RPMI8226 (cell line): ENCODE measurements at places on chromosomes 5 and 9.

- DNase-seq: peak; percentile 22
Observed at GRCh38 chr5:11878814-11879213, 25.4 kb downstream of the CTNND2 start.

DNA sequence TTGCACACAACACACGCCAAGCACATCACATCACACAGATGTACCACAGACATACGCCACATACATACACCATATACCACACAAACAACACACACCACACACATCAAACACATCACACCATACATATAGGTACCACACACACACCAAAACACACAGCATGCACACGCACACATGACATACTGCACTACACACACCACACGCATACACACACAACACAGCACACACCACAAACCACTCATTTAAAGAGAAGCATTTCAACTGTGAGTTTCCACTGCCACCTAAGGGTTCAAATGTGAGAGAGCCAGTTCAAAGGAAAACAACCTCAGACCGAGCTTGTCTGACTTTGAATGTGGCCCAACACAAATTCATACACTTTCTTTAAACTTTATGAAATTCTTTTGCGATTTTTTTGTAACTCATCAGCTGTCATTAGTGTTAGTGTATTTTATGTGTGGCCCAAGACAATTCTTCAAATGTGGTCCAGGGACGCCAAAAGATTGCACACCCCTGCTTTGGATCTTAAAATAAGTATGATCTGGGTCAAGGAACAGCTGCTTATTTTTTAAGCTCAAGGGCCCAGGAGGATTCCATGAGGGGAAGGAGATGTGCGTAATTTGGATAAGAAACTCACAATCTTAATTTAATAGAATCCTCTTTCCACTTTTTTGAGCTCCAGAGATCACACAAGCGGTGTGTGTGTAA, 494.6 kb downstream of the GADD45G start:
- no peak for DNase-seq

DNA sequence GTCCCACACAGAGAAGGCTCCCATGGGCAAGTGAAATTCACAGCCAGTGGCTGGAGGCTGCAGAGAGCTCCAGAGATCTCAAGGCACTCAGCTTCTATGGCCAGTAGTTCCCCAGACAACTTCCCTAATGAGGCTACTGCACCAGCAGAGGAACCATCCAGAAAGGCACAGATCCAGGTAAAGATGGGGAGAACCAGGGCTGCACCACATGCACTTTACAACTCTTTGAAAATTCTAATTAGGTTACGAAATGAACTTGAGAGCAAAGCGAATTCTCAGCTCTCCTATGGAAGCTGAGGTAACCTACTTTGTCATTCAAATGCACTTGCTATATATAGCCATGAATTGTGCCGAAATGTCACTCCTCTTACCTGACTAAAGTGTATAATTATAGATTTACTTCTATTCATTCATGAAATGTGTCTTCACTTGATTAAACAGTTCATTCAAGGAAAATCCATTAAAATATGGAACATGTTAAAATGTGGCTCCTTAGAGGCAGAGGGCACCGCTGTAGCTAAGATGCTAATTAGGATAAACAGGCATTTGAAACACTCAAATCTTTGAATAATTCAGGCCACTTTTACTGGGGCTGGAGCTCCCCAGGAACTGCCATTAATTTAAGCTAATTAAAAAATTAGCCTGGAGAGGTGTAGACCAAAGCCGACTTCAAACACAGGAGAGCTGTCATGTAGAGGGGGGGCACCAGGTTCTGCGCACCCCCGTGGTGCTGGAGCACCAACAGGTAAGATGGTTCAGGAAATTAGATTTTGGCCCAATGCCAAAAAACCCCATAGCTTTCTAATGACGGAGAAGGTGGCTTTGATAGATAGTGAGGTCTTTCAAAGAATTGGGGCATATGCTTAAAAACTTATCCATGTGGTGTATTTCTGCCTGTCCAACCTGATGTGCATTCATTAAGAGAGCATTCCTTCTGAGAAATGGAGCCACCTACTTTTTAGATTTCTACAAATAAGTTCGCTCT, 204.1 kb downstream of the GABBR2 start:
- DNase-seq: no peak

GRCh38 chr5:141760753-141761152, 78.7 kb upstream of the ARAP3 start:
- no peak for DNase-seq

GRCh38 chr5:10885026-10885425, 124.0 kb upstream of the DAP start:
- no peak for DNase-seq

GRCh38 chr9:134969156-134970045, 51.7 kb upstream of the FCN1 start:
- no peak for DNase-seq

- no peak for DNase-seq
Observed at GRCh38 chr9:5513966-5514616, 3.8 kb downstream of the PDCD1LG2 start.

GRCh38 chr5:144086295-144086694, 84.2 kb downstream of the YIPF5 start:
- no peak for DNase-seq

DNA sequence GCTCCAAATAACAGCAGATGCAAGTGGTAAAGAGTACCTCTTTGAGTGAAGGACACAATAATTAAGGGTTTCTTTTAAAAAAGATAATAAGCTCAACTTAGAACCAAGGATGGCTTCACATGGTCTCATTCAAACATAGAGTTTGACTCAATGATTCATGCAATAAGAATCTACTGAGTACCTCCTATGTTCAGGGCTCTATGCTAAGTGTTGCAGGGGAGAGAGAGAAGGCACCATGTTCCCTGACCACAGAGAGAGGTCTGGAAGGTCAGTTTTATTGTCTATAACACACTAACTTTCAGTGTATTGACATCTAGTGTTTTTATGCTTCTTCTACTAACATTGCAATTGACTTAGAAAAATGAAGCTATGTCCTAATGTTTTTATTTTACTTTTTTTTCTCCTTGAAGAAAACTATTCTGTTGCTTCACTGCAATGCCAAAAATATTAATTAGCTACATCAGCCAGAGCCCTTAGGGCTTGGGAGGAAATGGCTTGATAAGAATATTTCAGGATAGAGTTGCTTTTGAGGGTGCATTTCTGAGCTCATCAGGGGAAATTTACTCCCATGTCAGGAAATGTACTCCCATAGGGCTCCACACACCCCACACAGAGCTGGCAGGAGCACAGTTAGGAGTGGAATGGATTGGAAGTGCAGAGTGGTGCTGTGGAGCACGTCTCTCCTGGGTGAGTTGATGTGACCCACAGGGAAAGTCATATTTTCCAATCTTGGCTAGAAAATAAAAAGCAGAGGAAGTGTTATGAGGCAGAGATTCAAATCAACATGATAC, 106.6 kb downstream of the PDE8B start:
- DNase-seq: no peak

- DNase-seq: no peak
Observed at GRCh38 chr9:121021301-121021700, 28.8 kb downstream of the C5 start.

- DNase-seq: no peak
Observed at GRCh38 chr5:135710045-135710675, 124.3 kb upstream of the SLC25A48 start.

DNA sequence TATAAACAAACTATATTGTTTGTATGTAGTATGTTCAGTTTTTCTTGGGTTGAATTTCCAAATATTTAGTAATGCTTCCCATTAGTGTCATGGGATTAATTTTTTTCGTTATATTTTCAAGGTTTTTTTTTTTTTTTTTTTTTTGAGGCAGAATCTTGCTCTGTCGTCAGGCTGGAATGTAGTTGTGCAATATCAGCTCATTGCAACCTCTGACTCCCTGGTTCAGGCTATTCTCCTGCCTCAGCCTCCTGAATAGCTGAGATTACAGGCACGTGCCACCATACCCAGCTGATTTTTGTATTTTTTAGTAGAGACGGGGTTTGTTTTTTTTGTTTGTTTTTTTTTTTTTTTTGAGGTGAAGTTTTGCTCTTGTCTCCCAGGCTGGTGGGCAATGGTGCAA, 10.6 kb downstream of the DDX46 start:
- DNase-seq: no peak

GRCh38 chr9:106816524-106816923, 46.4 kb upstream of the ZNF462 start:
- DNase-seq: no peak

DNA sequence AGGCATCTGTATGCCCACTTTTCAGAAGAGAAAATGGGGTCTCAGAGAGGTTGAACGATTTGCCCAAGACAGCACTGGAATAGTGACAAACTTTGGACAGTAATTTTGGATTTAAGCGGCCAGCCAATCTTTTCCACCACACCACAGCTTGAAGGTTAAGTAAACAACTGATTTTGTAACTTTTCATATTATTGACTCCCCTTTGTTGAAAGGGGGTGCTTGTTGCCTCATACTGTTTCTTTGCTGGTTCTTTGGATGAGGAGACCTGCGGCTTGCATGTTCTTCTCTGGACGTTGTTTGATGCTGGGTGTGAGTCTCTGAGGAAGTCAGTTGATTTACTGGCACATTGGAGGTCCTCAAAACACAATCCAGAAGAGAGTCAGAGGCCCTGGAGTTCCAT, 11.7 kb upstream of the GABBR2 start:
- DNase-seq: no peak

DNA sequence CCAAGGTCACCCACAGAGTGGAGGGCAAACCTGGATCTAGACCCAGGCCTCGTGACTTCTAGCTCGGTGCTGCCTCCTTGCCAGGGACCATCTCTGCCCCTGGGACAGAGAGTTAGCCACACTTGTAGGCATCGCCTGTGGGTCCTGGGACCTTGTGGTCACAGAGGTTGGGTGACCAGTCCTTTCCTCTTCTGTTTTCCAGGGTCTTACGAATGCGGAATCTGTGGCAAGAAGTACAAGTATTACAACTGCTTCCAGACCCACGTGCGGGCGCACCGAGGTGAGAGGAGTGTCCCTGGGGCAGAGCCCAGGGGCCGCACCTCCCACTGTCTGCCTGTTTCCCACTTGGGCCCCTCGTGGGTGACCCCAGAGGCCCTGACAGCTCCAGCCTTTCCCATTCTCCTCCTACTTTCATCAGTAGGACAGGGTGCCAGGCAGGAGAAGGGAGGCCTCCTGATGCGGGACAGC, 76.3 kb downstream of the AMBP start:
- no peak for DNase-seq

- no peak for DNase-seq
Observed at GRCh38 chr5:35850967-35851680, 5.6 kb upstream of the IL7R start.

DNA sequence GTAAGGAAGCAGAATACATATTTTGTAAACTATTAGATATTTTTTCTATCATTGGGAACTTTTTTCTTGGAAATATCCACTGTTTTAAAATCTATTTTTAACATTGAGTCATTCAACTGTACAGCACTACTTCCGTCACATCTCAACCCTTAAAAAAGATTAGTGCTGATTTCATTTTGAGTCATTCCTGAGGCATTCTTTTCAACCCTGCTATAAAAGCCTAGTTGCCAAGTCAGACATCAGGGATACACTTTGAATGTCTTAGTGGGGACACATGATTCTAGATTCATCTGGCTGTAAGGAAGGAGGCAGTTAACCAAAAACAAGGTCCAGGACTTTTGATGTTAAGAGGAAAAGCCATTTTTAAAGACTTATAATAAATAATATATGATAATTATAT, 160.9 kb downstream of the GIN1 start:
- no peak for DNase-seq

DNA sequence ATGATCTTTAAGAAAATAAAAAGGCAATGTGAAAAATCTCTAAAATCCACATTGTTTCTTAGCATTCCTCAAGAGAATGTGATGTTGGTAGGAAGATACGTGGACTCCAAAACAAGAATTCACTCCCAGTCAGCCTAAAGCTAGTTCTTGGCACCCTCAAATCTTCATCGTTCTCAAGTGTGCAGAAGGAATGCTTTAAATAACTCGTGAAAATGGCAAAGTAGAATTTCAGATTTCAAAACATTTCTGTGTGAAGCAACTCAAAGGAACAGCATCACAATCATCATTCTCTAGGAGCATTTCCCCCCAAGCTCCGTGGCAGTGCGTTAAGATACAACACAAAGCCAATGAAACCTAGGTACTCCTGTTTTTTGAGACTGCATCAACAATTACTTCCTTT, 185.1 kb upstream of the DMAC1 start:
- DNase-seq: no peak

GRCh38 chr5:14413331-14413750, 168.3 kb upstream of the OTULINL start:
- DNase-seq: no peak

DNA sequence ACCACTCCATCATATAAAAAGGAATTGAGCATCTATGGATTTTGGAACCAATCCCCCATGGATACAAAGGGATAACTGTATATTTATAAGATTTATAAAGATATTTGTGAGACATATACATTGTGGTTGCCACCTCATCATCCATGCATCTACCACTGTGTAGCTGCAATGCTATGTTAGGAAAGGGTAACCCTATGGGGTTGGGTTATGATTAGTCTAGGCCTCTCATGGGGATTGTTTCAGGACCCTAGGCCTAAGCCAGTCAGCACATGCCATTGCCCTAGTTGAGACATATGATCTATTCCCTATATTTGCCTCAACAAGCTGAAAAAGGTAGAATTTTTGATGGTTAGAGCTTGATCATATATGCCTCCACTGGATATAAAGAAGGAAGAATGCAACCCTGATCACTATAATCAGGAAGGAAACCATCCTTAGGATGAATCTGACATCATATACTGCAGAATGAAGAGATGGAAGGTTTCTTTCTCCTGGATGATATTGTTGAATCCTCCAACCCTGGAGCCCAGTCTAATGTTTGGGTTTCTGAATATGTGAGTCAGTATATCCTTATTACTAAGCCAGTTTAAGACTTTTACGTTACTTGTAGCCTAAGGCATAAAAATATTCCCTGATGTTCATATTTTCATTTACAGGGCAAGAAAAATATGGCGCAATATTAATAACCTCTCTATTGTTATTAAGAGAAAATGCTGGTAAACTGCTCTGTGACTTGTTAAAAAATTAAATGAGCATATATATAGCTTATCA, 94.2 kb downstream of the ADAMTS19 start:
- no peak for DNase-seq

DNA sequence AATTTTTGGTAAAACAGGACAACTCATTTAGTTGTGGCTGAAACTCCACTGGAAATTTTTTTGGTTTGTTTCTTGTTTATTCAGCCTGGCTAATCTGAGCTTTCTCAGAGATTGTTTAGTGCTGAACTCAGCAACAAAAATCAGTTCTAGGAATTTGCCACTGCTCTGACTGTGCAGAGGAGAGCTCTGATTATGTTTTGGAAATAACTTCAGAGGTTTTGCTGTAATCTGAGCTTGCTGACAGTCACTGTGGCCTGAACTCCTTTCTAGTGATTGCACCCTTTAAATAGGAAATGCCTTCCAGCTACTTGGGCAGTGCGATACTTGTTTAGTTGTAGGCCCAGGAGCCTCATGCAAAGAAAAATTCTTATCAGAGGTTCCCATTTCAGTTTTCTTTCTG, 60.2 kb downstream of the OSTF1 start:
- peak; percentile 6 for DNase-seq

- no peak for DNase-seq
Observed at GRCh38 chr5:22521521-22521920, 331.6 kb downstream of the CDH12 start.

- no peak for DNase-seq
Observed at GRCh38 chr9:69797675-69798074, 22.9 kb upstream of the CFAP95 start.
